Stimulated activated CD4-positive, alpha-beta T cell treated with anti-CD3 and anti-CD28 coated beads, Interleukin-4, amount 100 ng/mL, for 24 hours (primary cell): ENCODE measurements at places on chromosomes 5 and 9.
A peak's percentile ranks its signal among the peaks of the same experiment; 100 is the strongest.

DNA sequence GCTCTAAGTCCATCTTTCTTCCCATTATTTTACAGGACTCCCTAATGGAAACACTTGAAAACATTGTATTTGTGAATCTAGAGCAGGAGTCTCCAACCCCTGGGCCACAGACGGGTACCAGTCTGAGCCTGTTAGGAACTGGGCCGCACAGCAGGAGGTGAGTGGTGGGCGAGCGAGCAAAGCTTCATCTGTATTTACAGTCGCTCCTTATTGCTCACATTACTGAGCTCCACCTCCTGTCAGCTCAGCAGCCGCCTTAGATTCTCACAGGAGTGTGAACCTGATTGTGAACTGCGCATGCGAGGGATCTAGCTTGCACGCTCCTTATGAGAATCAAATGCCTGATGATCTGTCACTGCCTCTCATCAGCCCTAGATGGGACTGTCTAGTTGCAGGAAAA is 111.0 kb downstream of the MED27 start:
- no peak for DNase-seq

DNA sequence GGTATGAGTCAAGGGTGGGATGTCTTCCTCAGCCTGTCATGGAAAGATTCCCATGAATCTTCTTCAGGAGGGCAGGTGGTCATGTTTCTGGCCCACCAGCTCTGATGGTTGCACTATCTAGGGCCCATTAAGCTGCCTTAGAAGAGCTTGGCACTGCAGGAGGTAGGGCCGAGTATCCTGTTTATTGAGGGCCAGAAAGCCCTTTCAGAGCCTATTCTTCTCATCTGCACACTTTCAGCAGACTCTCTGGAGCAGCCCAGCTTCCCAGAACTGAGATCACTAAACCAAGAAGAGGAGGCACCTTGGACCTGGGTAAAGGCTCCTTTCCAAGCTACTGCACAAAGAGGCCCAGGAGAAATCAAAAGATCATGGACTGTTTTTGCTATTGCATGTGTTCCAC is 146.5 kb downstream of the MTX3 start:
- DNase-seq = no peak

- DNase-seq = no peak
Observed at GRCh38 chr9:98886691-98887229, 56.9 kb upstream of the COL15A1 start.

GRCh38 chr5:164350236-164350635 is 844.8 kb downstream of the MAT2B start:
- DNase-seq = no peak

DNA sequence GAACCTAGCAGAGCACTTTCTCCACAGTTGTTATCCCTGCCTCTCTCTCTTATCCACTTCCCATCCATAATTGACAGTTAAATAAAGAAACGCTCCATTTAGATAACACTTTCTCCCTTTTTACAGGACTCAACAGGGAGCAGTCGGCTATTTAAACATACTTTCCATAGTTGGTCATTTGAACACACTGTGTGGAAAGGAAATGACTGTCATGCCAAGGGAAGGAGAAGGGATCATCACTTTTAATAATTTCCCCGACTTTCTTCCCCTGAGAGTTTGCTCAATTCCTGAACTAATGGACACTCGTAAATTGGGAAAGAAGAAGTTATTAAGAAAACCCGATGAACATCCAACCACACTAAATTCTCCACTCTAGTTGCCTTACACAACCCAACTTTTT is 400.8 kb upstream of the PTGER4 start:
- no peak for DNase-seq

DNA sequence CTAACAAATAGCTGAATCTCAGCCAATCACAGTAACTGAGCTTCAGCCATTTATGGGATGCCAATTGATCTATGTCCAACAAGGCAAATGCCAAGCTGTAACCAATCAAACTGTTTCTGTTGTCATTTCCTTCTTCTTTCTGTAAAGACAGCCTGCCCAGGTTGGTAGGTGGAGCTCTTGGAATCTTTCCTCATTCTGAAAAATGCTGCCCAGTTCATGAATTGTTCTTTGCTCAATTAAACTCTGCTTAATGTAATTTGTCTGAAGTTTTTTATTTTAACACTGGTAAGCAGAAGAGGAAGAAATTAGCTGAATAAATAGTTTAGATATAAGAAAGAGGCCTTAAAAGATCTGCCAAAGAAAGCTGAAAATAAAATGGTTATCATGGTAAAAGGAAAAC is 1235.6 kb downstream of the EFNA5 start:
- no peak for DNase-seq

DNA sequence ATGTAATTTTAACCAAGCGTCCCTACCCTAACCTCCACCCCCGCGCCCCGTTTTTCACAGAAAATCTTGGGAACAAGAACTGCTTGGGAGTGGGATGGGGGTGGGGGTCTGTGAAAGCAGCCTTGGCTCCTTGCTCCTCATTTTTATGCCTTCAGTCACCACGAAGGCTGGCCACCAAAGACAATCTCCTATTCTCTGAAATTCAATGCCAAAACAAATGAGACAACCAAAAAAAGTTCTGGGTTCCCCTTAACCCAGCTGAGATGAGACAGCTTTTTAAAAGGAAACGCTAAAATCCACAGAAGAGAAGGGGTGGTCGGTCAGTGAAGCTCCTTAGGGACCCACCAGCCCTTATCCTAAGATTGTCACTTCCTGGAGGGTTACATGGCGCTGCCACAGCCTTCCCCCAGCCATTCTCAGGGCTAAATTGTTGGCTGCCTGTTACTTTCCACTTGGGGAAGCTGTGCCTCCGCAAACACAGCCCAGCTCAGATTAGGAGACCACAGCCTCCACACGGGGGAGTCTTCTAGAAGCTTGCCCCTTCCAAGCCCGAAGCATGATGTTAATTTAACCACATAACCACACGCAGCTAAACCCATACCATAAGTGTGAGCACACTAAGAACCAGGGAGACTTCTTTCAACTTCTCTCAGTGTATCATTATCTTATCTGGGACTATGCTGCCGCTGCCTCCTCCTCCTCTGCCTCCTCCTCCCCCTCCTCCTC is 136.3 kb downstream of the FOXD1 start:
- no peak for DNase-seq

GRCh38 chr9:93577078-93577974 is 942 bp downstream of the PHF2 start:
- no peak for DNase-seq

DNA sequence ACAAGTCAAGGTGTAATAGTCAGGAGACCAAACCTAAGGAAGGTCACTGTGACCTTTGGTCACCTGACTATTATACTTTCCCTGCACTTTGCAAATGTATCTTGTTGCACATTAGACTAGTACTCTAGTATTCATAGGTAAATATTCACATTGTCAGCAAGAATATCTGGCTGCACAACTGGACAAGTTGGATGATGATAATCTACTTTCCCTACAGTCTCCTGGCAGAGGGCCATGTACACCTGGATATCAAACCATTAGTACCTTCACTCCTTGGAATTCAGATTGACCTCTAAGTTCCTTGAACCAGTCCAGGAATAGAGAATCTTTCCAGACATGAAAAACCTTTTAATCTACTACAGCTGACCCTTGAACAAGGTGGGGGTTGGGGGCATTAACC is 344.8 kb downstream of the DEPDC1B start:
- no peak for DNase-seq

DNA sequence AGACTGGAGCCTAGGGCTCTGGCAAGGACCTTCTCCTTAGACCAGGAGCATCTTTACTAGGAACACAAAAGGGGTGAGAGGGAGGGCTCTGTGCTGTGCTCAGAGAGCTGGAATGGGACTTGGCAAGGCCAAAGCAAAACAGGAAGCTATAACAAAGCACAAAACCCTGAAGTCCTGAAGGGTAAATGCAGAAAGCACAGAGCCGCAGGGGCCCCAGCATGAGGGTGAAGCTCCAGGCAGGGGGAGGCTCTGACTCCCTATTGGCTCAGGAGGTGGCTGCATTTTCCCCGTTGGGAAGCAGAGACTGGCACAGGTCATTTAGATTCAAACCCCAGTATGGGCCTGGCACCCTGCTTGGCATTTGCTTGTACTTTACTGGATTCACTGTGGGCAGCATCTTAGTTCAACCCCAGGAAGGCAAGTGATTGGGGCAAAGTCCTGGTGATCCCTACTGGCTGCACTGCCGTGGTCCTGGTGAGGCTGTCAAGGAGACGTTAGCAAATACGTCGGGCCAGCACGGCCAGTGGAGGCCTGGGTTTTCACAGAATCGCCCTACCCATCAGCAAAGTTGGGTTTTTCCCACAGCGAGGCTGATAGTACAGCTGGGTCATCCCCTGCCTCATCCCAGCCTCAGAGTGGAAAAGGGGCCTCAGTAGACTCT is 46.3 kb downstream of the GGTA1 start:
- no peak for DNase-seq

DNA sequence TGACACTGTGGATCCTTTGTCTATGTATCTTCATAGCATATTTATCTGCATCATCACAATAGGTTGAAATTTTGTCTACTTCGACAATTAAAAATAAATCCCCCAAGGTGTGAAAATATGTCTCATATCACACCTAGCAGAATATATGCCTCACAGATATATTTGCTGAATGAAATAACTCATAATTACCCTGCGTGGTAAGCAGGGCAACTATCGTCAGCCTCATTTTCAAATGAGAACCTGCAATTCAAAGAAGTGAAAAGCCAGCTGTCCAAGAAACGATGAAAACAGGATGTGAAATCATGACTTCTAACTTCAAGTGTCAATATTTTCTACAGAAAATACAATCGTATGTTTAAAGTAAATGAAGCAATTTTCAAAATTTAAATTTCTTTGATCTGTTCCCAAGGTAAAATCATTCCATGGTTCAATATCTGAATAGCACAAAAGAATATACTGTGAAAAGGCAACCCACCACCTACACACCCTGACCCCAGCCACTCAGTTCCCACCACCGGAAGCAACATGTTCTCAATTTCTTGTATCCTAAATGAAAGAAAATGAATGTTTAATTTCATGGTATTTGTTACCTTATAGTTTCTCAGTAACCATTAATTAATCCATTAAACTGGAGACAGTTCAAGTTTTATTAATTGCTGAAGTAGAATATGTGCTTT is 57.1 kb downstream of the TBCA start:
- no peak for DNase-seq

GRCh38 chr9:128689293-128689774 is 312 bp downstream of the SET start:
- peak; percentile 61 for DNase-seq

DNA sequence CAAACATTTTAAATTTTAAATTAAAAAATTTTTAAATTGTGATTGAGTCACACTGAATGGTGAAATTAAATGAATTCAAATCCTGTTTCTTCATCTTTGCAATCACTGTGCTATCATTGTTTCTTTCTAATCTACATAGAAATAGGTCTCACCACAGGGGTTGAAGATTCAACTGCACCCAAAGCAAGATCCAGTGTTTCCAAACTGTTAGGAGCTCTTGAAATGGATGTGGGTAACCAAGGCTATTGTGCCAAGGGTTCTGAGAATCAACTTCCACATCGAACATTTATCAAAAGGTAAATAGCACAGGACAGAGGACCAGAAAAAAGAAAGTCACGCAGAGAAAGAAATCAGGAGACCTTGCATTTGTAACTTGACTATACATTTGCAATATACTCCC is 172.6 kb upstream of the RASEF start:
- DNase-seq = no peak

GRCh38 chr5:42851481-42851880 is 39.8 kb upstream of the SELENOP start:
- no peak for DNase-seq

- no peak for DNase-seq
Observed at GRCh38 chr5:34484216-34484920, 171.8 kb upstream of the RAI14 start.

GRCh38 chr9:86039991-86040860 is 59.1 kb downstream of the GOLM1 start:
- DNase-seq = no peak

DNA sequence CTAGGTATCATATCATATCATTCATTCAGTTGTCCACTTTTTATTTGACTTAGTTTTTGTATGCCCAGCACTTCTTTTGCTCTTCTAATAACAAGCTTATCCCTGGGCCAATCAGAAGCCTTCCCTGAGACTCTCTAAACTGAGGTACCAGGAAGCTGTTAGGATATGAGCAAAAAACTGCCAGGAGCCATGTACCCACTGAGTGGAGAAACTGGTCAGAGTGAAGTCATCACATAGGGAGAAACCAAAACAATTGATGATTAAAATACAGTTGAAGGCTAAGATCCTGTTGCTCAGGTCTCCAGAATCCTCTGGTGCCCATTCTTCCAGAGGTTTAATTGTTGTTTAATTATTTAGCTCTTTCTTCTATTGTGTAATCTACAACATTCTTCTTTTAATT is 120.2 kb downstream of the KIAA0825 start:
- DNase-seq = no peak

DNA sequence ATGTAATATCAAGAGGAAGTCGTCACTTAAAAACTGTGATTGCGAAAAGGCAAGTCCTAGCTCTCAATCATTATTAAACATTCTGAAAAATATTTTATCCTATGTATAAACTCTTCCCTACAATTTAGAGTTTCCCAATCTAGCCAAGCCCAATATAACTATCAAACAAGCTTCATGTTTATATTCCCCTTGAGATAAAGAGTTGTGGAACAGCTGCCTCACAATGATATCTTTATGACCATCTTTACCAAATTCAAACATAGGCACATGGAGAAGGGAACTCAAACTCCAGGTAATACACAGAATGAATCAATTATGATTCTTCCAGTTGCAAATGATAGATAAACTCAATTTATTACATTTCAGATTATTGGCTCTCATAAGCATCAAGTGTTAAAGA is 1468.7 kb downstream of the EFNA5 start:
- DNase-seq = no peak

GRCh38 chr5:168479166-168479565 is 7.1 kb upstream of the RARS1 start:
- no peak for DNase-seq

- no peak for DNase-seq
Observed at GRCh38 chr9:94081435-94081834, 2.8 kb upstream of the PTPDC1 start.

GRCh38 chr9:134781591-134782302 is 98.9 kb upstream of the FCN2 start:
- DNase-seq = no peak

- DNase-seq = no peak
Observed at GRCh38 chr9:77735494-77735893, 87.4 kb upstream of the GNA14 start.

- DNase-seq = no peak
Observed at GRCh38 chr9:83154087-83154736, 91.3 kb upstream of the RASEF start.

GRCh38 chr5:140338908-140339307 is 7.5 kb downstream of the HBEGF start:
- DNase-seq = no peak

DNA sequence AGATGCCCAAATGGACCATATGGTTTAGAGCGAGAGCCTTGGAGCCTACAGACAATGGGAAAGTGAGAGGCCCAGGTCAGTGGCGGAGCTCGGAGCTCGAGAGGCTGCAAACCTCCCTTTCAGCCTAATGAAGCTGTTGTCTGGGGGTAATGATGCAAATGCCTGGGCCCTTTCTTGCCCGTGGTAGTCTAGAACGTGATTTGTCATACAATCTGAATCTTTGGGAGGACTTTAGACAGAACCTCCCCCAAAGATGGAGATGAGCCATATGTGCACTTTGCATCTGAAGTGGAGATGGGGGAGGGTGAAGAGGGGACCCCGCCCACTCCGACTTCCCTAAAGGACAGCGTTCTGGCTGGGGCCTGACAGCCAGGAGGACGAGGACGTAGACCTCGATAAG is 10.3 kb upstream of the NEUROG1 start:
- DNase-seq = no peak
